ENCODE measurements at places on chromosomes 12 and 14.

DNA sequence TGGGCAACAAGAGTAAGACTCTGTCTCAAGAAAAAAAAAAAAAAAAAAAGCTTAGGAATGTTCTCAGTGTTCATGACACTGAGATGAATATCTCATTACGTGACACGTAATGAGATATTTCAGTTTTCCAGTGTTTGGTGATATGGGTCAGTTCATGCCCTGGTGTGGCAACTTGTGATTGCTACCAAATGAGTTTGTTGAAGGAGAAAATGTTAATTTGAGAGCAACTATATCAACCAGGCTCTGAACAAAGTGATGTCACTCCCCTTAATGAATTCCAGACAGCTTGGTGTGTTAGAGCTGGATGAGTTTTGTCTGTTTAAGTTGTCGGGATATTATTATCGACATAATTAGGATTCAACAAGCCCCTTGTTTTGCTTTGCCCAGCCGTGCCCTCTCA lies 211.7 kb downstream of the DPF3 start:
- peak; percentile 77 for DNase-seq

GRCh38 chr12:26749781-26750180 lies 83.2 kb downstream of the ITPR2 start:
- no peak for DNase-seq

- DNase-seq, result no peak
These were observed 11.3 kb upstream of the FOXG1 start for GRCh38 chr14:28755198-28755815.

GRCh38 chr12:27951898-27952297 lies 20.6 kb downstream of the PTHLH start:
- DNase-seq, result no peak

GRCh38 chr12:22105542-22105941 lies 59.5 kb downstream of the CMAS start:
- DNase-seq, result no peak

DNA sequence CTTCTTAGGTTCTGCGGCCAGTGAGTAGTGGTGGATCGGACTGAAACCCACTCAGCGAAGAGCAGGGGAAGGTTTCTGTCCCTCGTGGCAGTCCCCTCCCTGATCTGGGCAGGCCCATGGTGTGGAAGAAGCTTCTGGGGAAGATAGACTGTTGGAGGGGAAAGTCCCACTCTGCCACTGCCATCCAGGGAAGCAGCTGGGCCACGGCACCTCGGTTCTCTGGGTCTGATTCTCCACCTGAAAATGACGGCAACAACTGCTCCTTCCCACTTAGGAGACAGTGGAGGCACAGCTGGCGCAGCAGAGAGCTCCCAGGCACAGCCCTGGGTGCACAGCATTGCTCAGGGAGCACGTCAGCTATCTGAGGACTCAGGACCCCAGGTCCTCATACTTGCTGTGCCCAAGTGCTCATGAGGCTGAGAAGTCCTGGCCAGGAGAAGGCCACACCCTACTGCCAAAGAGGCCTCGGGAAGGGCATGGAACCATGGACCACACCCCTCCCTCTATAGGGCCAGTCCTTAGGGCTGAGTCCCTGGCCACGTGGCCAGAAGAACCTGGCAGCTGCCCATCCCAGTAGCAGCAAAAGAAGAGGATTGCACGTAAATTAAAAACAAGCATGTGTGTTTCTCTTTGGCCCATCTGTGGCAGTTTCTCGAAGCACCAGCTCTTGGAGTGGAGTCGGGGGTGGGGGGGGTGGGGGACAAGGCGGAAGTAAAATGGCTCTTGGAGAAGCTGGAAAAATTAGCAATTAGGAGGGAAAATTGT lies 85.3 kb upstream of the BCL11B start:
- DNase-seq, result no peak

DNA sequence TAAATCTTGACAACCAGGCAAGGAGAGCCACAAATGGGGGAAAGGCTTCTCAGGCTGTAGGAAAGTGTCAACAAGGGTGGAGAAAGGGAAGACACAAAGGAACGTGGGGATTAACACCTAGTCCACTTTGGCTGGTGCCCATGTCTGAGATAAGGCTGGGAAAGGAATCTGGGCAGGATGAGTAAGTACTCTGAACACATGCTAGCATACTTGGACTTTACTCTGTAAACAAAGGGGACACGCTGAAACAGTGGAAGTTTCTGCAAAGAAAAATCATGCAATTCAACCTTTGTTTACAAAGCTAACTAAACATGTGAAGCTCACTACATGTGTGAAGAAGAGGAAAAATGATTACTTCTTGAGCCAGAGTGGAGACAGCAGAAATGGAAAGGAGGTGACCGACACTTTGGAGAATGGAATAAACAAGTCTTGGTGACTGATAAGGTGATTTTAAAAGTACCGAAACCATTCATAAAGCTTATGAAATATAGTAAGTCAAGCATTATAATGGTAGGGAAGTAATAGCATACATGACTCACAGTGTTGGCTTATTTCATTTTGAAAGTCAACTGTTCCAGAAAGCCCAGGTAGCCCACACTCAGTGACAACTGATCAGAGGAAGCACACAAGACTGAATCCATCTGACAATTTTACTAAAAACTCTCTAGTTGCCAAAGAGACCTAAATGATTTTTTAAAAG lies 13.2 kb downstream of the CPNE8 start:
- no peak for DNase-seq

- DNase-seq, result peak; percentile 20
These were observed 39.2 kb downstream of the ZFP36L1 start for GRCh38 chr14:68753690-68754089.

DNA sequence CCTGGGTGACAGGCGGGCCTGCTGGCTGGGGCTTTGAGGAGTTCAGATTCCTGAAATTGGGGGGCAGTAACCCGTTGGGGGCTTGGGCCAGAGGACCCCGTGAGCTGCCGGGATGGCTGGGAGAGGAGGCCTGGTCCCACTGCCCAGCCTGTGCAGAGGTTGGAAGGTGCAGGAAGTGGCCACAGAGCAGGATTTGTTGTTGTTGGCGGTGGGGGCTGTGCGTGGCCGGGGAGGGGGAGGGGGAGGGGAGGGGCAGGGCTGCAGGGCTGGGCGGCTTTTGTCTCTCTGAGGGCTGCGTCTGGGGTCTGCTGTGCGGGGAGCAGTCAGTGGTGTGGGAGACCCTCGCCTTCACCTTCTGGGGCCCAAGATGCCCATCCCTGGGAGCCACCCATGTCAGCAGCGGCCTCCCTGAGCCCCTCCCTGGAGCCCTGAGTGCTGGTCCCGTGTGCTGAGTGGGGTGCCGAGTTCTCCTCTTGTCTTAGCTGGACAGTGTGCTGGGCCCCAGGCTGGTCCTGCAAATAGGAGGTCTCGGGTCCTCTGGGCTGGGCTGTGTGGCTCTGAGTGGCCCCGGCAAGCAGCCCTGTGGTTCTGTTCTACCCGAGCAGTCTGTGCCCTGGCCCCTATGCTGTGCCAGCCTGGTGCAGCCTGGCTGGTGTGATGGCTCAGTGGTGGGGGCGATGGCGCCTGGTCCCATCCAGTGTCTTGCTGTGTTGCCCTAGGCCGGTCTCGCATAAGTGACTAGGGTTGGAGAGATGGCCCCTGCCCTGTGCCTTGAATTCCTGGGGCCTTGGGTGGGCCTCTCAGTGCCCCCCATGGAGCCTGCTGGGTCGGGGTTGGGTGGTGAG lies 10.3 kb downstream of the KIF26A start:
- DNase-seq, result no peak

GRCh38 chr12:59115526-59115925 lies 195.2 kb upstream of the LRIG3 start:
- DNase-seq, result peak; percentile 40

GRCh38 chr14:104149617-104150135 lies 11.3 kb downstream of the KIF26A start:
- DNase-seq, result no peak

DNA sequence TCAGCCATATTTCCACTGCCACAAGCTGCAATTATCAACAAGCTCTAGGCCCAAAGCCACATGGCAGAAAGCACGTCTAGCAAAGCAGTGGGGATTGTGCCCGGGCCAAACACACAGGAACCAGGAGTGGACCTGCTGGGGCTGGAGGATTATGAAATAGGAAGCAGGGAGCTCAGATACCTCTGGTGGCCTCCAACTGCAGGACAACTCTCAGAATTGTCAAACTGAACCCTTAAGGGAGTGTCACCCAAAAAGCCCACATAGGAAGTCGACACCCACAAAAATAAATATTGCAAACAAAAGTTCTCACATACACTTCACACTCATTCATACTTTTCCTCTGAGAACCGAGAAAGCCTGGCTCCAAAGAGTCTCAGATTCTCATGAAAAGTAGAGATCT lies 26.1 kb downstream of the KCTD10 start:
- no peak for DNase-seq

- DNase-seq, result no peak
These were observed 152.8 kb downstream of the SLCO1B3 start for GRCh38 chr12:20963303-20963702.

DNA sequence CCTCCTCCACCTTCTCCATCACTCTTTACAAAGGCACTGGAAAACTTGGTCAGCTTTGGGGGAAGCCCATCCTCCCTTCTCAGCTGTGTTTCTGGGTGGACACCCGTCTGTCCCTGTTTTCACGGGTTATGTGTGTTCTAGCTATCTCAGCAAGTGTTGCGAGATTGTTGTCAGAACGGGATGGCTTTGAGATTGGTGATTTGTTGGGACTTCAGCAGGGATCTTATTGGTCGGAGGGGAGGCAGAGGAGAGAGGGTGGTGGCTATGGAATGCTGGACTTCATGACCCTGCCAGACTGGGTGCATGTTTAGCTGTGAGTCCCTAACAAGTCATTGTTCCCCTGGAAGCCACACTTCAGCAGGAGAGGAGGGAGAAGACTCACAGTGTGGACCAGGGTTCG lies 2.1 kb downstream of the USP5 start:
- no peak for DNase-seq

- DNase-seq, result no peak
These were observed 4.9 kb downstream of the AACS start for GRCh38 chr12:125070112-125070511.

DNA sequence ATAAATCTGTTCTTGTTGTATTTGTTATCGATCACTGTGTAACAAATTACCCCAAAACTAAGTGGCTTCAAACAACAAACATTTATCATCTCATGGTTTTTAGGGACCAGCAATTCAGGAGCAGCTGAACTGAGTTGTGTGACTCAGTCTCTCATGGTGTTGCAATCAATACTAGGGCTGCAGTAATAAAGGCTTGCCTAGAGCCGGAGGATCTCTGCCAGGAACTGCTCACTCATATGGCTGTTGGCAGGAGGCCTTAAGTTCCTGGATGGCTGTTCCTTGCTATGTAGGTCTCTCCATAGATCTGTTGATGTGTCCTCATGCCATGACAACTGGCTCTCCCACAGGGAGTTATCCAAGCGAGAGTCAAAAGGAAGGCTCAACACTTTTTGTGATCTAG lies 3.8 kb upstream of the PSMC6 start:
- DNase-seq, result peak; percentile 93

GRCh38 chr12:6960593-6961277 lies 9.6 kb downstream of the PTPN6 start:
- DNase-seq, result peak; percentile 40

GRCh38 chr12:13278249-13278787 lies 81.8 kb downstream of the EMP1 start:
- peak; percentile 60 for DNase-seq
